ENCODE measurements at places on chromosomes 5 and 9. TPM values are rescaled to one million over a fixed set of nuclear protein-coding genes. Genes with fewer than 3 reads are reported as not detected.
A peak's percentile ranks its signal among the peaks of the same experiment; 100 is the strongest.

The MARCOL gene
- total RNA-seq: not detected

The NUTM2F gene
- 0.15 TPM for total RNA-seq

GRCh38 chr5:88882276-88883038 is 527 bp downstream of the MEF2C start:
- DNase-seq: no peak

- DNase-seq: peak; percentile 60
Measured at GRCh38 chr5:133240425-133241091, 188.7 kb downstream of the HSPA4 start.

The FOXD4L4 gene
- 0.53 TPM for total RNA-seq

- DNase-seq: no peak
Measured at GRCh38 chr5:153970496-153970895, 68.2 kb downstream of the FAM114A2 start.

The P4HA2 gene
- total RNA-seq: 24.0 TPM

GRCh38 chr9:13721481-13722235 is 442.2 kb upstream of the MPDZ start:
- DNase-seq: no peak

DNA sequence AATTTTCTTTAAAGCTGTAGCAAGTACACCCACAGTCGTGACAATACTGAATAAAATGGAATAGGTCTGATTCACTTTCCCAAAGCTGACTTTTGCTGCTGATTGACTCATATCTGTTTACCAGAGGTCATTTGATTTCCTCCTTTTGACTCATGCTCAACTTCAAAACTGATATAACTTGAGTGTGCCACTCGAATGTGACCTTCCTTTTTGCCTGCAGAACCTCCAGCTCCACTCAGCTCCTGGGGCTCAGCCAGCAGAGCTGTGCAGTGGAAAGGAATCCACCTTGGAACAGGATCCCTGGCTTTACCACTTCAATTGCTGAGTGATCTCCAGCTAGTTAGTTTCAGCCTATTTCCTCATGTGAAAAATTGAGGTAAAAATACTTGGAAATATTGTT is 84.1 kb downstream of the FEM1C start:
- DNase-seq: peak; percentile 69

The SLC27A4 gene
- 30.4 TPM for total RNA-seq

GRCh38 chr5:10265245-10266109 is 15.4 kb downstream of the CCT5 start:
- peak; percentile 32 for DNase-seq

The SLIT3 gene
- total RNA-seq: not detected

DNA sequence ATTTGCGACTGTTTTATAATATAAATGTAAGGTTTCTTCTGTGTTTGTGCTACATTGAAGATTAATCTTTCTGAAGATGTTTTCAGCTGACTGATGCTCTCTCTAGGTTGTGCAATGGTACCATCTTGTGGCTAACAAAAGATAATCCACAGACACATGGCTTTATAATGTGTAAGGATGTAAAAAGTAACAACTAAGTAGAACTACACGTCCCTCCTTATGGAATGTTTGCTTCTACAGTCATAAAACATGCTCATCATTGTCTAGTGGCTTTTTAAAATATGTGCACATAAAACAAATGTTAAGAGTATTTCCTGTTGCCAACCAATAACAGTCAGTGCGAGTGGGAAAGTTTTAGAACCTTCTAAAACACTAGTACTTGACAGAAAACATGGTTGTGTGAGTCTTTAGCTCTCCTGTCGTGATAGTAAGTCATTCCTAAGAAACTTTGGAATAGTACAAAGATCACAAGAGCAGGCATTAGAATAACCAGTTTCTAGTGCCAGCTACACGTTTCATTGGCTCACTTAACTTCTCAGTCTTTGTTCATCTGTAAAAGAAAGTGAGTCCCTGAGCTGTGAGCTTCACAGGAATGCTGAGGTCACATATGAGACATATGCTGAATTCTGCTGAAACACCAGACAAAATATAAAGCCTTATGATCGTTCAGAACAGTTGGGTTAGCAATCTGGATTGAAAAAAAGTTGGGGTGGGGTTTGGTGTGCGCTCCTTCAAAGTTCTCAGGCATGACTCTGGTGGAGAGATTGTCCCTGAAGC is 75.7 kb upstream of the GLIS3 start:
- no peak for DNase-seq

DNA sequence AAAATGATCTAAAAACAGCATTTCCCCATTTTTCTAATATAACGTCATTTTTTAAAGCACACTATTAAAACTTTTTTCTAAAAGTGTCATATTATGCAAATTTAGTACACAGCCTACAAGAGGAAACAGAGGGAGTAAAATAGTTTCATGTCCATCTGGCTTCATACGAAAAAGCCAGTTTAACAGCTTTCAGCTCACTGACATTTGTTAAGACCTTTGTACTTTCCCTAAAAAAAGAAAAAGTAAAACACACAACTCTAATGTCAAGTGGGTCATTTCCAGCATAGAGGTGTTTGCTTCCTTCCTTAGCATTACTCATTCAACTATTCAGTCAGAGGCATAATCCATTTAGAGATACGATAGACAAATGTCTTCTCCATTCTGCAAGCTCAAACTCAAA is 49.4 kb downstream of the ABHD17B start:
- DNase-seq: no peak

- no peak for DNase-seq
Measured at GRCh38 chr9:103319979-103320378, 324.8 kb downstream of the CYLC2 start.

The TRIM36 gene
- total RNA-seq: 0.15 TPM

GRCh38 chr5:105413406-105413990 is 1850.9 kb upstream of the NUDT12 start:
- peak; percentile 13 for DNase-seq

The PPIC gene
- total RNA-seq: 22.3 TPM

The PCDHAC2 gene
- 3.4 TPM for total RNA-seq

The ADAMTSL1 gene
- not detected for total RNA-seq

The RLN2 gene
- 2.9 TPM for total RNA-seq

DNA sequence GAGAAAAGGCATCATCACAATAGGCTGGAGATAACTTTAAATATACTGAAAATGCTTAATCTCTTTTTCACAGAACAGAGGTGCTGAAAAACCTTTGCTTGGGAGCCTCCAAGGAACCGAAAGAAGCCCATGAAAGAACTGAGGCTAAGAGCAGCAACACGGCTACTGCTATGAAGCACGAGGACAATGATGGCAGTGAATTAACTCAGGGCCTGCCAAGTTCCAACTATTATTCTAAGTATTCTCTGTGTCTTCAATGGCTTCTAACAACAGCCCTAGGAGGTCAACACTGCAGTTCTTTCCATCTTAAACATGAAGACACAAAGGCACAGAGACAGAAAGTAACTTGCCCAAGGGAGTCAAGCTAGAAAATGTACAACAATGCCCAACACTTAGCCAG is 293.0 kb upstream of the DAP start:
- no peak for DNase-seq

The TLN1 gene
- 114 TPM for total RNA-seq

DNA sequence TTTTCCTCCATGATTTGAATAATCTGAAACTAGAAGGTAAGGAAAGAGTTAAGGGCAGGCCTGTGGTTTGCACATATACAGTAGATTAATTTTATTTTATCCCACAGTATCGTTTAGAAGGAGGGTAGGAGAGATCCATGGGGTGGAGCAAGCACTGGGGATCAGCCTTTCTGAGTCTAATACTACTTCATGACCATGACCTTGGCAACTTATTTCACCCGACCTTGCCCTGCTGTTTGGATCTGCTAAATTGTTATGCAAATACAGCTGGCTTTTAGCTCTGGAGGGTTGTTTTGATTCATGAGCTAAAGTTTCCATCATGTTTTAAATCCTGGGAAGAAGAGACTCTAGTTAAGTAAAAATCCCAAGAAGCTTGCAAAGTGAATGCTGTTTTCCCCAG is 864 bp upstream of the GRIN3A start:
- no peak for DNase-seq

The IFNA13 gene
- not detected for total RNA-seq

The WDR55 gene
- total RNA-seq: 37.9 TPM

DNA sequence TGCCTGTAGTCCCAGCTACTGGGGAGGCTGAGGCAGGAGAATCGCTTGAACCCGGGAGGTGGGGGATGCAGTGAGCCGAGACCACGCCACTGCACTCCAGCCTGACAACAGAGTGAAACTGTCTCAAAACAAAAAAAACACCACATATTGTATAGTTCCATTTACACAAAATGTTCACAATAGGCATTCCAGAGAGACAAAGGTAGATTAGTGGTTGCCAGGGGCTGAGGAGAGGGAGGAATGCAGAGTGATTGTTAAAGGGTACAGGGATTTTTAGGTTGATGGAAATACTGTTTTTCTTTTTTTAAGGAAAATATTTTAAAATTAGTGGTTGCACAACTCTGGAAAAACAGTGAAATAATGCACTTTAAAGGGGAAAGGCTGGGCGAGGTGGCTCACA is 19.6 kb downstream of the ETF1 start:
- no peak for DNase-seq

DNA sequence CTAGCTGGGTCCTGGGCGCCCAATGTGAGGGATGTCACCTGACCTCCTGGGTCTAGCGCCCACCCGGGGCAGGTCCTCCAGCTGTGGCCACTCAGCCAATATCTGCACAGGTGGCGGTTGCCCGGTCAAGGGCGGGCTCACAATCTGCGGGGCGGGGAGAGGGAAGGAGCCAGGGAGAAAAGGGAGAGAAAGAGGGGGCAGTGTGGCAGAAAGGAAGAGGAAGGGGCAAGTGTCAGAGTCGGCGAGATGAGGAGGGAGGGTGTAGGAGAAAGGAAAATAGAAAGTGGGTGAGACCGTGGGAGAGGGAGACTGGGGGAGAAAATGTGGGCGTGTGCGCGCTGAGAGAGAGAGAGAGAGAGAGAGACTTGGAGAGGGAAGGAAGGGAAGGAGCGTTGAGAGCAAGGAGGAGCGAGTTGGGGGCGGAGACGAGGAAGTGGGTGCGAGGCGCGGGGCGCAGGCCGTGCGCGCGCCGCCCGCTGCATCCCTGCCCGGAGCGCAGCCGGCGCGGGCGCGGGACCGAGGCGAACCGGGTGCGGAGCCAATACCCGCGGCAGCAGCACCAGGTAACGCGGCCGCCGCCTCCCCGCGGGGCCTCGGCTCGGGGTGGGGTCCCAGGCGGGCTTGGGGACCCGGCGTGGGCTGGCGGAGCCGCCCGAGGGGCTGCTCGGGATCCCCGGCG is at the start of gene HRH2:
TSS of gene HRH2 (plus strand) at position 479 of the 679 bp plus-strand sequence. CDS start 25,163 bp downstream, outside the sequence.
- no peak for DNase-seq

- DNase-seq: no peak
Measured at GRCh38 chr5:69510694-69511093, 18.1 kb downstream of the OCLN start.

- no peak for DNase-seq
Measured at GRCh38 chr5:107011605-107012004, 659.1 kb downstream of the EFNA5 start.

Measured in PC-9 (cell line).